ENCODE measurements at places on chromosomes 7 and 10.

DNA sequence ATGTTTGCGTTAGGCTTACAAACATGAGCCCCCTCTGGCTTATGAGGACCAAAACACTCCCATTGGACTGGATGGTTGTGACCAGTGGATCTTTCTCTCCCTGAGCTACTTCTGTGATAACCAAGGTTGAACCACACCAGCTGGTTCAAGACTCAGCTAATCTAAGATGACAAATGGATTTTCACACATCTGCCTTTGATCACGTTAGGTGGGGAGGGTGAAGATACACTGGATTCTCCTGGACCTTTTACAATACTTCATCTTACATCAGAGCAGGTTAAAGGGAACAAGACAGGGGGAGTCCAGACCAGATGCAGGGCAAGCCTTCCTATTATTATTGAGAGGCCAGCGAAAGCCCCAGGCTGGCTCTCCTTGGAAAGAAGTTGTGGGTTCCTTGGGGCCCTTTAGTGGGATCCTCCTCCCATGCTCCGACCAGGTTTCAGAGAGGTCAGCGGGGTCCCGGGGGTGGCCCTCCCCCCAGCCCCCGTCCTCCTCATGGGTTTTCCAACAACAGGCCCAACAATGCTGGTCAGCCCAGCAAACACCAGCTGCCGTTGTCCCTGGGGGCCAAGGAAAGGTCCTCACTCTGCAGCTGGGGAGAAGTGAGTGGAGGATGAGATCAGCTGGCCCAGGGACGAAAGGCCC lies 2.8 kb downstream of the GFRA1 start:
- no peak for DNase-seq

DNA sequence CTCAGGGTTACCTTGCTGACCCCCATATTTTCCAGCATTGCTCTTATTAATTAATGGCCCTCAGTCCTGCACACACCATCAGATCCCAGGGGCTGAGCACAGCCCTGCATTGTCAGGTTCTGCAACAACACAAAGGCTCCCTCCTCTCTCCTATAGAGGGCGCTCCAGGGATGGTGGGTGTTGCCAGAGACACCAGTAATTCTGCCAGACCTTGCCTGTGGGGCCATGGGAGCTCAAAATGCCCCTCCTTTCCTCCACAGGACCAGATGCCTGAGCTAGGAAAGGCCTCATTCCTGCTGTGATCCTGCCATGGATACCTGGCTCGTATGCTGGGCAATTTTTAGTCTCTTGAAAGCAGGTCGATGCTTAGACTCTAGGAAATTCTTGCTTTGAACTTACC lies 42.8 kb upstream of the PRSS58 start:
- no peak for DNase-seq

- DNase-seq: no peak
Measured at GRCh38 chr7:156095908-156096539, 283.8 kb upstream of the SHH start.

DNA sequence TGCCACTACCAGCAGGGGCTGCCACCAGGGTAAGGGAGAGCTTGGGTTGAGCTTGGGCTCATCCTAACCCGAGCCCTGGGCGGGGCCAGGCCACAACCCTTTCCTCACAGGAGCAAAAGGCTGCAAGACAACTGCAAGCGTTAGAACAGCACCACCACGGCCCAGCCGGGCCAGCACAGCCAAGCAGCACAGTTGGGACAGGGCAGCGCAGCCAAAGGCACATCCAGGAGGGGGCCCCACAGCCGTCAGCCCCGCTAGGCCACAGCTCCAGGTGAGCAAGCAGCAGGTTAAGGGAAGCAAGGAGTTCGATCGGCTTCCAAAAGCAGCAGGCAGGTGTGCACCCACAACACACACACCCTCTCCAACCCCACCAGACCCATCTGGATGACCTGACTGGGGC lies 7.0 kb upstream of the NDST2 start:
- no peak for DNase-seq

DNA sequence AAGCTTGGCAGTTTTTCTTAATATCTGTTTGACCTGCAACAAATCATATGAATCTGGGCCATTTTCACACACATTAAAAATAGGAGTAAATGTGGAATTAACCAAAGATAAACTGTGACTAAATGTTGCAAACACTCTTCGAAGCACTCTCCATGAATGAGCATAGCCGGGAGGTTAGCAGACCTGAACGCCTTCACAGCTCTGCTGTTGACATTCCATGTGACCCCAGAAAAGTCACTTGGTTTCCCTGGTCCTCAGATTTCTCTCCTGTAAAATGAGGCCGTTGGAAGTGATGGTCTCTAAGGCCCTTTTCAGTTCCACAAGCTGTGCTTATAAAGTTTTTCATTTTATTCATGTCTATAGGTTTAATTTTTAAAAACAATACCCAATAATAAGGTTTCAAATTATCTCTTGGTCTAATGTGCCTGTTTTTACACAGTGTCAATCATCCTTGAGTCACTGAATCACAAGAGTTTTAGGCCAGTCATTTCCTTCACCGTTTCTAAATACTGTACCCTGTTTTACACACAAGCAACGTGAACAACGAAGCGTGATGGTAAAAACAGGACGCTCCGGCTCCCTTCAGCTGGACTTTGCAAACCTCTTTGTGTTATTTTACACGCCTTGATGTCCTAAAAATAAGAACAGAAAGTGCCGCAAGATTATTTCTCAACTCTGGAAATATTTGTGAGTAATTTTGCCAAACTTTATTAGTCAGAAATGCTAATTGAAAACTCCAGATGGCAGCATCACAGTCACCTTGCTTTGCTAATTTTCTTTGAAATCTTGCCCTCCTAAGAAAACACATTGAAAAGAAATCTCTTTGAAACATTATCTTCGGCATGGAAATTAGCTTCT lies 38.6 kb upstream of the MET start:
- DNase-seq: no peak

DNA sequence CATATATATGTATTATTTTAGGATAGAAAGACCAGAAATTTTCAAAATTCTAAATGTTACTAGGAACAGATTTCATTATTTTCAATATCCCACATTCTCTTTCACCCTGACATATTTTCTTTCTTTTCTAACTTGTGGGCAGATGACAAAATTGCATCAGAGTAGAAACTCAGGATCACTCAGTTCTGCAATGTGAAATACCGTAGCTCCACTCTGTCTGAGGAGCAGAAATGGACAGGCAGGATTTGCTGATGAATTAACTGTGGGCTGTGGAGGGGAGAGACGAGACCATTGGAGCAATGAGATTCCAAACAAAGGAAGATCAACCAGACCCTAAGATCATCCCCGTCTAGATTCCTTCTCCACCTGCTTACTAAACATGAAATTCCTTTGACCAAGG lies 37.0 kb upstream of the SVOPL start:
- no peak for DNase-seq

- DNase-seq: no peak
Measured at GRCh38 chr7:98081319-98081718, 25.3 kb upstream of the LMTK2 start.

DNA sequence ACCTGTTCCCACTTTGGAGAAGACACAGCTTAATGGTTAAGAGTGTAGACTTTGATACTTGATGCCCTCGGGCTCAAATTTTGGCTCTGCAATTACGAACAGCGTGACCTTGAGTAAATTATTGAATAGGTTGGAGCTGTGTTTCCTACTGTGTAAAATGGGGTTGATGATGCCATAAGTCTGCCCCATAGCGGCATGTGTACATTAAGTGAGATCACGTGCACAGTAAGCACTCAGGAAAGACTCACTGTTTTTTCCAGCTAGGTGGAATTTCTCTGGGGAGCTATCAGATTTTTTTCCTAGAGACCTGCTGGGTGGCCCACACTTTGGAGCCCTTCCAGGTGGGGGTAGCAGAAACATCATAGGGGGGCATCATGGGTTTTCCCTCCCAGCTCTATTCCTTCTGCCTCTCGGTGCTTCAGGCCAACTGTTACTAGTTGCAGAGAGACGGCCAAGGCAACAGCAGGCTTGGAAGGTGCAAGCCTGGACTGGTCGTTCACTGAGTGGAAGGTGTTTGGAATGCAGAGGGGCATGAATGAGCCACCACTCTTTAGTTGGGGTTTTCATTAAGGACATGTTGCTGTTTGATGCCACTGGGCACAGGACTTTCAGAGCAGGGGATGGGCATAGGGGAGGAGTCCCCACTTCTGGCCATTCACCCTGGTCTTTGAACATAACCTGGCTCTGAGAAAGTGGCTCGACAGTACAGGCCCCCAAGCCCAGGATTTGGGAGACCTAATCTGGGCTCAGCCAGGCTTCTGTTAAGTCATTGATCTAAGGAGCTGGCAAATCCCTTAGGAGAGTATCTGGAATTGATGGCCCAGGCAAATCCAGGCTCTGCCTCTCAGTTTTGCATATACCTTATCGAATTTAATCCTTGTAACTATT lies 64.0 kb downstream of the SYPL1 start:
- DNase-seq: no peak

GRCh38 chr10:23081891-23082290 lies 13.5 kb upstream of the MSRB2 start:
- DNase-seq: no peak

DNA sequence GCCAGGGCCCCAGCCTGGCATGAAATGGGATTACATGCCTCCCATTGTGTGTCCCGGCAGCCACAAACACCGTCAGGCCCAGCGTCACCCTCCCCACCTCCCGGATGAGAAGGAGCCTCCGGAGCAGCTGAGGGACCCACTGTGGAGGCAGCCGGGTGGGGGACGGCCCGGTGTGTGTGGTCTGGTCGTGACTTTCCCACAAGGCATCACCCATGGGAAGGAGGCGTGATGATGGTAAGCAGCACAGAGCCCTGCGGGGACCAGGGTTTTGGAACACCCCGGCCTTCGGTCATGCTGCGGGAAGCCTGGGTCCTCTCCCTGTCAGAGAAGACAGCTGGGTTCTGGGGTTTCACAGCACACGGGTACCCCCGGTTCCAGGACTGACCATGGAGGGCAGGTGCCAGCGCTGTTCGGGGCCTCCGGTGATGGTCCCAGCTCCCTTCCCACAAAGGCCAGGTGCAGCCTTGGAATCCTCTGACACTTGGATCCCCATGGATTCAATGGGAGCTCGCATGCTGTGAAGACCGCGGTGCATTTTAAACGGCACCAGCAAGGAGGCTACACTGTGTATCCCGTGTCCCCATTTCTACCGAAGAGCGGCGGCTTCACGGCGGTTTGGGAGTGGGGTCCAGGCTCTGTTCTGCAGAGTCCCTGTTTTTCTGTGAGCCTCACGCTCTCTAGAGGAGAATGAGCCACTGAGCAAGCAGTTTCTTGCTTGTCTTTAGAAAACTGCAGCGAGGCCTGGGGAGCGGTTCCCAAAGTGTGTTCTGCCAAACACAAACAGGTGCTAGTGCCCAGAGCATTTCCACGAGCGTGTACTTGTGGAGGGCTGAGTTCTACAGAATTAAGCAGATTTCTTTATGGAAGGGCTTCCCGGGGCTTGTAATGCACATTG lies 336.0 kb downstream of the ADARB2 start:
- DNase-seq: no peak

DNA sequence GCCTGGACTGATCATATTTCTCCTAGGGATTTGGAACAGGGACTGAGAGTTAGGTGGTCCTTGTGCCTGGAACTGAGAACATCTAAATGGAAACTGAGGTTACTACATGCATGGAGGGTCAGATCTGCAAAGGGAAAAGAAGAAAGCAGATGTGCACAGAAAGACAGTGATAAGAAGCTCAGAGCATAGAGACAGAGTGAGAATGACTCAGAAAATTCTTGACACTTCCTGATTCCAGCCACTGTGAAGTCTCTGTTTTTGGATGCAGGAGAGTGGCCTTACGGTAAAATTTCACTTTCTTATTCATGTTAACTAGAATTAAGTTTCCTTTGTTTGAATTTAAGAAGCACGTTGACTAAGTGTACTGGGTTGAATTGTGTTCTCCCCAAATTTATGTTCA lies 241.7 kb downstream of the TMEM26 start:
- no peak for DNase-seq

DNA sequence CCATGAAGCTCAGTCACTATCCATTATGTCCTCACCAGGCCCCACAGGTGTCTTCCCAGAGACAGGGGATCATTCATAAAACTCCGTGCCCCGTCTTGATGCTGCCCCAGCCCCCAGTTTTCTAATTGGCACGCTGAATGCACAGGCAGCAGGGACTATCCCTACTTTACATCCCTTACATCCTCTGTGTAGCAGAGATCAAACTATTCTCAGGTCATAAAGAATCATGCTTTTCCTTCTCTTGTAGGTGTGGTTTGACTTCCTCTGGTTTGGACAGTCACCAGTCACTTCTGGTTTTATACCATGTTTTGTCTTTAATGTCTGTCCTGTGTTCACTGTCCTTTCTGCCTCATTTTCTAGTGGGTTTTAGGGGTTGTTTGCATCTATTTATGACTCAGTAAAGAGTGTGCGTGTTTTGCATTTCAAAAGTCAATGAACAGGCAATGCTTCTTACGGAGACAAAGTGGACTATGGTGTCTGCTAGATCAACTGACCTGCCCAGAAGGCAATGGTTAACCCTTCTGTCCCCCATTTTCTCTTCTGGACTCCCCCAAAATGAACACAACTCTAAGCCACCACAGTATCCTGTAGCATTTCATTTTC lies 140.4 kb upstream of the NPVF start:
- no peak for DNase-seq

GRCh38 chr10:133537546-133538545 lies 10.7 kb downstream of the CYP2E1 start:
- no peak for DNase-seq

- no peak for DNase-seq
Measured at GRCh38 chr7:34425194-34425593, 232.8 kb upstream of the NPSR1 start.

- no peak for DNase-seq
Measured at GRCh38 chr10:782751-783648, 93.5 kb upstream of the DIP2C start.

- no peak for DNase-seq
Measured at GRCh38 chr7:47314248-47314647, 267.7 kb downstream of the TNS3 start.

DNA sequence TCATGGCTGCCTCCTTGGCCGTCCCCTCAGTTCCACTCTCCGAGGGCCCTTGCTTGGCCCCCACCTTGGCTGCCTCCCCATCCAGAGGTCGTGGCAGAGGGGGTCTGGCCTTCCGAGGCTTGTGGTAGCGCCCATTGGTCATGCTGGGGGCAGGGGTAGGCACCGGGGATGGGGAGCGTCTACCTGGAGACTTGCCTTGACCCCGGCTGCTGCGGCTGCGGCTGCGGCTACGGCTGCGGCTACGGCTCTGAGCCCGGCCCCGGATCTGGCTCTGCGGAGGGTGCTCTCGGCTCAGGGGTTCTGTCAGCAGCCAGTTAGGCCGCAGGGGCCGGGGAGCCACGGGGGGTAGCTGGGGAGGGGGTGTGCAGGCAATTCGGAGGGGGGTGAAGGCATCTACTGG lies 10.7 kb downstream of the LZTS2 start:
- no peak for DNase-seq

GRCh38 chr7:16421333-16422102 lies at the start of gene CRPPA:
CRPPA (minus strand) TSS chr7:16421538; CDS start chr7:16421322, 216 bp downstream.
- peak; percentile 13 for DNase-seq

All from activated CD8-positive, alpha-beta memory T cell treated with anti-CD3 and anti-CD28 coated beads for 48 hours (primary cell).